Stimulated activated CD8-positive, alpha-beta memory T cell treated with anti-CD3 and anti-CD28 coated beads, Interleukin-7, amount 100 ng/mL, for 1 hour (primary cell): ENCODE measurements at places on chromosomes 2 and 18.

GRCh38 chr18:14089781-14090180, 42.5 kb downstream of the ZNF519 start:
- no peak for DNase-seq

DNA sequence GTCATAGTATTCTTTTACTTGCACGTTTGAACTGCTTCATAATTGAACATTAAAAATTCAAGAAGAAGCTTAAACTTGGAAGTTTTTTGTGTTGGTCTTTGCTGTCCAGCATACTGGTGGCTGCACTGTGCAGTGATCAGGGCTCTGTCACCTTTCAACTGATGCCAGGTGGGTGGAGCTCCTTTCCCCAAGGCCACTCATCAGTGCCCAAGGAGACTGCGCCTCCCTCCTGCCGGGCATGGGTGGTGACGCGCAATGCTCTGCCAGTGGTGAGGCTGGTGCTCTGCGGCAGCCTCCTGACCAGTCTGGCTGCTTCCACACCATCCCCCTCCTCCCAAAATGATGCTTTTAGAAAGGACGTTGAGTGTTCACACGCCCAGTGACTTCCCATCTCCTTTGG, 16.0 kb upstream of the LDLRAD4 start:
- DNase-seq = no peak

- DNase-seq = no peak
Measured at GRCh38 chr18:22549260-22549937, 131.7 kb upstream of the CTAGE1 start.

- no peak for DNase-seq
Measured at GRCh38 chr2:98438190-98439133, 6.2 kb upstream of the INPP4A start.

DNA sequence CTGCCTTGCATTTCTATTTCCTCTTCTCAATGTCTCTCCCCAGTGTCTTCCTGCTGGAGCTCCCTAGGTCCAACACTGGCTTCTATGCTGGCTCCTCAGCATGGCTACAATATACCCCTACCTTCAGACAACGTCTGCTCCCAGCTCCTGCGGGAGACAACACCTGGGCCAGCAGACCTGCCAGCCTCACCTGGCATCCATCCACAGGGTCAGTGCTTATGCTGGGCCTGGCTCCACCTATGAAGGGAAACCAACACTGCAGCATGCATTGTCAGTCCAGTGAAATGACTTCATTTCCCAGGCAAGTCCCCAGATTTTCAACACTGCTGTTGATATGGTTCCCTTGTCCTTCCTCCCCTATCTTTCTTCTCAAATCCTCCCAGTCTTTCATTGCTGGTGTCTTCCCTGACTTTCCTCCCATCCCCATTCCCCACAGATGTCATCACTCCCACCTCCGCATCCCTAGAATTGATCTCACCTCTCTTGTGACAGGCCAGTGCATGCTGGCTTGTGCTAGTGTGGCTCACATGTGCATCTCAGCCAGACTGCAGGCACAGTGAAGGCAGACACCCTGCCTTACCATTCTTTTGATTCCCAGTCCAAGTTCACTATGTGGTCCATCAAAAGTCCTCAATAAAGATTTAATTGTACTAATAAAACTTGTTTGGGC, 98.0 kb downstream of the MYO5B start:
- no peak for DNase-seq

- DNase-seq = no peak
Measured at GRCh38 chr2:184875911-184876310, 277.6 kb downstream of the ZNF804A start.

GRCh38 chr2:191012845-191013681, 908 bp downstream of the STAT1 start:
- no peak for DNase-seq

DNA sequence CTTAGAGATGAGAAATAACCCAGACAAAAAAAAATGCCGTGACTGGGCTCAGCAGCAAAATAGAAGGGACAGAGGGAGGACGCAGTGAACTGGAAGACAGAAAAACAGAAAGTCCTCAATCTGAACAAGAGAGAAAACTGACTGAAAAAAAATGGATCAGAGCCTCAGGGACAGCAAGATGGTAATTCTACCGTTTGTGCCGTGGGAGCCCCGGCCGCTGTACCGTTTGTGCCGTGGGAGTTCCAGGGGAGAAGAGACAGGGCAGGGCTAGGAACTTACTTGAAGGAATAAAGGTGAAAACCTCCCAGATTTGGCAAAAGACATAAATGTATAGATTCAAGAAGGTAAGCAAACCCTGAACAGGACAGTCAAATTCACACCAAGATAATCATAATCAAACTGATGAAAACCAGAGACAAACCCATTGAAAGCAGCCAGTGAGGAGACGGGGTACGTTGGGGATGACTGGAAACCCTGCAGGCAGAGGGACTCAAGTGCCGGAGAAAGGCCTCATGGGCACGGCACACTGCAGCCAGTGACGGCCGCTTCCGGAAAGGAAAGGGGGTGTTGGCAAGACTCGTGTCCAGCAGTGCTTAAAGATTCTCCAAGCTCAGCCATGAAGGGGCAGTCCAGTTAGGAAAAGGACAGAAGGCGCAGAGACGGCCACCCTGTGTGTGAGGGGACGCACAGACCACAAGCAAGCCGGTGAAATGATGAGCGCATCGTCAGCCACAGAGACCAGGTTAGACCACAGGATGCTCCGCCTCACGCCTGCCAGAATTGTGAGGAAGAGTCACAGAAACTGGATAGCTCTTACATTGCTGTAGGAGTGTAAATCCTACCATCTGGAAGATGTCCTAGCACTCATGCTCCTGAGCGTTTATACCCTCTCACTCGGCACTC, 40.0 kb upstream of the NFATC1 start:
- DNase-seq = no peak

DNA sequence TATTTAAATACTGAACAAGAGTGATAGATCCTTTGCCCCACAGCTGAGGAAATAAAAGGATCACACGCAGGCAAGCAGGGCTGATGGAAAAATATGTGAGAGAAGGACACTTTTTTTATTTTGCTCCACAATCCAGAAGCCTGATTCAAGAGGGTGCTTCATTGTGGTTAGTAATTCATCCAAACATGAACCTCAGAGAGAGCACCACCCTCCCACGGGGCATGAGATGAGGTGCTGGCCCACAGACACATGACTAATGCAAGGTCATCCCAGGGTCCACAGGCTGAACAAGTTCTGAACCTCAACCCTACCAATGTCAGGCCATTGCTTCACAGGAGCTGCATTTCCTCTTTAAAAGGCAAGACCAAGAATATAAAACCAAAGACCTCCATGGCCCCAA, 239.6 kb downstream of the MREG start:
- no peak for DNase-seq

GRCh38 chr2:181904022-181904632, 12.6 kb downstream of the ITPRID2 start:
- DNase-seq = no peak

GRCh38 chr2:159096901-159097300, 128.5 kb downstream of the TANC1 start:
- no peak for DNase-seq

GRCh38 chr2:96884299-96885094, 14.6 kb upstream of the SEMA4C start:
- no peak for DNase-seq

- DNase-seq = no peak
Measured at GRCh38 chr18:57437402-57437765, 2.2 kb downstream of the ONECUT2 start.

- no peak for DNase-seq
Measured at GRCh38 chr2:230128623-230129342, 60.1 kb upstream of the SLC16A14 start.

- DNase-seq = no peak
Measured at GRCh38 chr2:120747706-120748105, 12.0 kb downstream of the GLI2 start.

DNA sequence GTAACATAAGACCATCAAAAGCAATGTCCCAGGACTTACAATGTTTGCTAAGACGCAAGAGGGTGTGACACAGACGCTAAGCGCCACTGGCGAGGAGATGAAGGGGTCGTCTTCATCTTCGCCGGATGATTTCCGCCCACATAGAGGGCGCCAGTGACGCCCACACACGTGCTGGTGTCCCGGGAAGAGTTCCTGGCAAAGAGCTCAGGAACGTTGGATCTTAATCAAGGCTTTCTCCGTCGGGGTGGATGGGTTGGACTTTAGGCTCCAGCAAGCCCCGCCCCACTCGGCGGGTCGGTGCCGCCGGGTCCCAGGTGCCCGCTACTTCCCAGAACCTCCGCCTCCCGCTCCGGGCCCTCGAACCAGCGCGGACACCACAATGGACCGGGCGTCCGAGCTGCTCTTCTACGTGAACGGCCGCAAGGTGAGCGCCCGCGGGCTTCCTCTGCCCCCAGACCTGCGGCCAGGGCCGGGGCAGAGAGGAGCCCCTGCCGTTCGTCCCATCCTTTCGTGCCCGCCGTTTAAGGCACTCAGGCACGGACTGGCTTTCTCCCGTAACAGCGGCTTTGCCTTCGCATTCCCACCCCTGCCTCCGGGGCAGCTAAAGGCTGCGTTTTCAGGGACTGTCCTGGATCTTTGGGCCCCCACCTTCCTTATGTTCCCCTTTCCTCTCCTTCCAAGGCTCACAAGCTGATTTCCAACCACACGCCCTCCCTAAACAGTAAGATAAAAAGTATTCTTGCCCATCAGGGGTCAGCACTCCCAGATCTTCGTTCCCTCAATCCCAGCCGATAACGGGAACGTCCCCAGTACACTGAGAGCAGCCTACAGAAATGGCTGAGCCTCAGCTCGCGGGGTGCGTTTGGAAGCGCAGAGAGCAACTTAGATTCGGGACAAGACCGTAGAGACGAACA, at the start of gene AOX1:
Gene AOX1 (plus strand): TSS at position 285 of the 914 bp plus-strand sequence. CDS start 95 bp downstream, at position 380.
- no peak for DNase-seq

GRCh38 chr2:54394392-54394791, 61.7 kb upstream of the SPTBN1 start:
- no peak for DNase-seq

- DNase-seq = no peak
Measured at GRCh38 chr18:77262643-77263465, 13.2 kb downstream of the GALR1 start.

GRCh38 chr2:161041356-161041755, 118.9 kb upstream of the TANK start:
- DNase-seq = no peak

DNA sequence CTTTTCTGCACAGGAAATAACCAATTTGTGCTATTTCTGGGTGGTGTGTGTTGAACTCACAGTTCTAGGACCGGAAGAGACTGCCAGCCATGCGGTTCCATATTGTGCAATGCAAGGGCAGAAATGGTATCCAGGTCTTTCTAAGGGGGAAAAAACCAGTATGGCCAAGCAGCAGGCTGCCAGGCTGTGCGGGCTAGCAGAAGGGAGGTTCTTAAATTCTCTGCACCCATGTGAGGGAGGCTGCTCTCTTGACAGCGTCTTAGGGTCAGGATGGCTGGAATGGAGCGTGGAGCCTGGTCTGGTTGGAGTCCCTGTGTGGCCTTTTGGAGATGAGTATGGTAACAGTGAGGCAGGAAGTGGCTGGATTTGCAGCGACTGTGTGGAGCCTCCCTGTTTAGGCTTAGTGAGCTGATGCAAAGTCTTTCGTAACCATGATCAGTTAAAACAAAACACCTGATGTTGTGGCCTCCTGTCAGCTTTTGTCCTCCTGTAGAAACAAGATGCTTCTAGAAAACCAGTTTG, 52.6 kb downstream of the NCK2 start:
- DNase-seq = no peak

DNA sequence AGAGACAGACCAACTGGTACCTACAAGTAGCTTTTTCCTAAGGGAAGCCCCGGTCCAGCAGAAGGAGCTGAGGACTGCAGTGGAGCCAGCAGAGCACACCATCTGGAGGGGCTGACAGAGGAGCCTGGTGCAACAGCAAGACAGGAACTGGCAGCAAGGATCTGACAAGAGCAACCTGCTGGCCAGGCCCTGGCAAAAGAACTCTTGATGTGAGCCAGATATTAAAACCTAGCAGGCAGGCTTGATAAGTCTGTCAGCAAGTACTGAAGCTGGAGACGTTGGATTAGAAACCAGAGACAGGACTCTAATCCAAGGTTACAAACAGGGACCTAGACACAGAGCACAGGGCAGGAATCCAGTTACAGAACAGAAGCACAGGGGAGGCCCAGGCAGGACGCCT, 260.7 kb upstream of the MGAT5 start:
- DNase-seq = no peak

GRCh38 chr2:218028562-218029348, 26.0 kb upstream of the TNS1 start:
- DNase-seq = no peak

GRCh38 chr2:176443946-176444345, 174.7 kb downstream of the MTX2 start:
- DNase-seq = no peak

GRCh38 chr18:56947236-56947635, 199.7 kb upstream of the BOD1L2 start:
- DNase-seq = no peak

DNA sequence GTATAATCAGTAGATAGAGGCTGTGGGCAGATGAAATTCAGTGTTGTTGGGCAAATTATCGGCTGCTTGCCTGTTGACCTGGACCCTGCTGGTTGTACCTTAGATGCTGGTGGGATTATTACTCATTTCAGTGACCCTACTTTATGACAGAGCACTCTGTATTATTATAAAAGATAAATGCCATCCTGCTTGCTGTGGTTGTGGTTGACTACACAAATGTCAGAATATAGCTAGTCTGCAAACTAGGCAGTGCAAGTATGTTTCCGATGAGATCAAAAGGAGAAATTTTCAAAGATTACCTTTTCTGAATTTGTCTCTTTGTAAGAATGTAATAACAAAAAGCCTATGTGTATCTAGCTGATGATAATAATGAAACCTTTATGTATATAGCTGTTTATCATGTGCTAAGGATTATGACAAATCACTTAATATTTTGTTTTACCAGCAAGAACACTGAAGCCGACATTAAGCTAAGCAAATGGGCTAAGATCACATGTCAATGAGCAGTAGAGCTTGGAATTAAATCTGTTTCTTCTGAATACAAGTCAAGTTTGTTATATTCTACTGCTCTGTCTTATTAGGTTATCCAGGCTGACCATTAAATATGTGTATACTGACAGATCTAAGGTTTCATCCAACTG, 219.2 kb downstream of the CAMKMT start:
- DNase-seq = no peak

- DNase-seq = no peak
Measured at GRCh38 chr2:24375349-24376087, 15.2 kb upstream of the ITSN2 start.
